ENCODE measurements at places on chromosomes 4 and X. TPM values are rescaled to one million over a fixed set of nuclear protein-coding genes. Genes with fewer than 3 reads are reported as not detected.

Gene CRLF2
- polyA plus RNA-seq = not detected

Gene SHROOM4
- polyA plus RNA-seq = 15.6 TPM

Gene PNMA6F
- 0.06 TPM for polyA plus RNA-seq

Gene SRPX
- polyA plus RNA-seq = 19.8 TPM

Gene BCLAF3
- 13.8 TPM for polyA plus RNA-seq

Gene PITX2
- 2.6 TPM for polyA plus RNA-seq

Gene DDX60
- polyA plus RNA-seq = 14.5 TPM

Gene RPL36A
- 953 TPM for polyA plus RNA-seq

Gene SLC49A3
- 4.1 TPM for polyA plus RNA-seq

Gene IL2
- polyA plus RNA-seq = not detected

GRCh38 chr4:112085156-112086035 lies 59.9 kb upstream of the FAM241A start:
- DNase-seq = no peak

- no peak for DNase-seq
Observed at GRCh38 chrX:16666541-16666940, 16.6 kb downstream of the S100G start.

GRCh38 chr4:110475881-110476818 lies at the start of gene ENPEP:
Gene ENPEP (plus strand): TSS chr4:110476155. CDS start chr4:110476415, 260 bp downstream.
- DNase-seq = peak; percentile 45

DNA sequence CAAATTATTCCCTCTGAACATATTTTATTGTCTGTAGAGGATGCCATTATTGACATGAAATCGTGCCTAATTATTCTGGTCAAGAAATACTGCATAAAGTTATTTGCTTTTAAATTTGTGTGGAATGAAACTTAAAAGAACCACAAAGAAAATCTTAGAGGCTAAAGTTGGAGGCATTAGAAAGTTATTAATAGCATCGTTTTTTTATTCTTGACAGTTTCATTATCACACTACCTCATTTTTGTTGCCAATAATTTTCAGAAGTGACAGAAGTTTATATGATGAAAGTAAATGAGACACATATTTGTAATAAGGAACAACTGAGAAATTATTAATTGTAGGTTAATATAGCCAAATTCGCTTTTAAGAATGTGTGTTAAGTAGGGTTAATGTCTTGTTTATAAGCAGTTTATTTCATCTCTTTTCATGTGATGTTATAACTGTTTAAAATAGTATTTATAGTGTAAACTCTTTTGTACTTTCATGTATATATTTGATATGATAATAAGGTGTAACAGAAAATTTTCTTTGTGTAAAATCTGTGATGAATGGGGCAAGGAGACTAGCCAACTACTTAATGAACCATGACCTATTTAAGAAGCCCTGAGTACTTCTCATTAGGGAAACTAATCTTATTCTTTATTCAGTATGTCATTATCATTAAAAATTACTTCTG lies 54.5 kb upstream of the GRIA2 start:
- DNase-seq = no peak

DNA sequence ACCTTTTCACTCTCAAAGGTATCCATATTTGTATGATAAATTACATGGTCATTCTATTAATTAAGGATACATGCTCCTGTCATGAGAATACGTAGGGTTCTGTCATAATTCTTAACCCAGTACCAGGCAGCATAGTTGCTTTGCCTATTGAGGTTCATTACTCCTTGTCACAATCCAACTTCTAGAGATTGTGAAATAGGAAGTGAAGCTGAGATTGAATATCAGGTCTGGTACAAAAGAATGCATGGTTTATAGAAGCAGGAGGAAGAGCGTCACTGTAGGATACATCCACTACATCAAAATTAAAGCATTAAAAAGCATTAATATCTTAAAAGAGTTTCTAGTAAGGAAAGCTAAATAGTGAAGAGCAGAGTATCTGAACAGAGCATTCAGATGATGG lies 647.0 kb downstream of the IQCM start:
- DNase-seq = no peak

DNA sequence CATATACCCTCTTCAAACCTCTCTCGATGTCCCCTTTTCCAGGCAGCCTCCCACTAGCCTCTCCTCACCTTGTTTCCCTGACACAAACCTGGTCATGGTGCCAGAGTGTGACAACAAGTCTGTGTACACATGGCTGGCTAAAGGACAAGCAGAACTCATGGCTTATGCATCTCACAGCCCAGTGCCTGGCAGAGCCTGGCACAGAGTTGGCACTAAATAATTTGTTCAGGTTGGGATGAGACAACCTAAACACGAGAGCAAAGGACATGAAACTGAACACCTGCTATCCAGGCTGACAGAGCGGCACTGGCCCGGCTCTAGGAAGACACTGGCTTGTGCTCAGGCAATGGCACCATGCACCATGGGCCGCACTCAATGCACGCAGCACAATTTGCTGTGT lies 48.2 kb upstream of the FGFBP2 start:
- DNase-seq = no peak

DNA sequence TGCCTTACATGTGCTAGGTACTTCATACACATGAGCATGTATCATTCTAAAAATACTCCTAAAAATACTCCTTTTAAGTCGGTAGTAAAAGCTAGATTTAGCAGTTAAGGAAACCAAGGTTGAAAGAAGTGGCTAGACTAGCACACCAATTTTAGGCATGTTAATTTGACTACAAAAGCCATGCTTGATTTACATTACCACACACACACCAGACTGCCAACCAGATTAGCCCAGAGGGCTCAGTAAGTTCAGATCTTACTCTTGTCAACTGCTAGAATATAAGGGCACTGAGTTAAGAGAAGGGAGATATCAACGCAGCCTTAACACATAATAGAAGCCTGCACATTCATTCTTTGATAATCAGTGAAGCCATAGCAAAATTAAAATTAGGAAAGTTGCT lies 117.9 kb downstream of the MID1IP1 start:
- DNase-seq = no peak

DNA sequence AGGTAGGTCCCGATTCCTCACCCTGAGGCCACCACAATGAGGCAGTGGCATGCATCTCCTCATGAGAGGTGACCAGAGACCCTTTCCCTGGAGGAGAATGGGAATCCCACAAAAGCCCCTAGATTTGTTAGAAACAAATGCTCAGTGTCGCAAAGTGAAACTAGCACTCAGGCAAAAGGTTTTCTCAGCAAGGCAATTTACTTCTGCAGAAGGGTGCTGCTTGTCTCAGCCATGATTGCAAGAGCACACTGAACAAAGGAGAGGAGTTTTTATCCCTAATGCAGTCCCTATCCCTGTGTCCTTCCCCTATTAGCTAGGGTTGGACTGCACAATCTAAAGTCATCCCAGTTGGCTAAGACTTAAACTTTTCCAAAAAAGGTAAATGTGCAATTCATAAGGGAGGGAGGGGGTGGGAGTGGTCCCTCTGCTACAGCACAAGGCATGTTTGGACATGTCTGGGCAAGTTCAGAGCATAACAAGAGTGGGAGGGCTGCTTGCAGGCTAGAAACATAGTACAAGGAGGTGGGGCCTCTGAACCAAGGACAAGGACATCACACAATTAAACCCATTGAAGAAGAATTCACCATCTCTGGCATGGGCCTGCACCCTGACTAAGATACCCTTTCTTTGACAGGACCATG lies 185.3 kb downstream of the CCNG2 start:
- DNase-seq = no peak

DNA sequence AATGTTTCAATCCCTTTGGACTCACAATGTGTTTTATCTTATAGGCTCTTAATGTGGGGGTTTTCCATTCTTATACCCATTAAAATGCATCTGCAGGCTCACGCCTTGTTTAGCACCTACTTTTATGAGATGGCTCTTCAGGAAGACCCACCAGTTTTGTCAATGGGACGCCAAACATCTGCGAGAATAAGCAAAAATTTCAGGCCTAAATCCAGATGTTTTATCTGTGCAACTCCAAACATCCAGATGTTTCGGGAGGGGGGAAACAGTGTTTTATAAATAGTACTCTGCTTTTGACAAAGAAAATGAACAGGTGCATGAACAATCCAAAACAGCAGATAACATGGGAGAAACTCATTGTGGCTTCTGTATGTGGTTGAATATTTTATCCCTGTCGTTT lies 342.8 kb downstream of the DHX15 start:
- no peak for DNase-seq

DNA sequence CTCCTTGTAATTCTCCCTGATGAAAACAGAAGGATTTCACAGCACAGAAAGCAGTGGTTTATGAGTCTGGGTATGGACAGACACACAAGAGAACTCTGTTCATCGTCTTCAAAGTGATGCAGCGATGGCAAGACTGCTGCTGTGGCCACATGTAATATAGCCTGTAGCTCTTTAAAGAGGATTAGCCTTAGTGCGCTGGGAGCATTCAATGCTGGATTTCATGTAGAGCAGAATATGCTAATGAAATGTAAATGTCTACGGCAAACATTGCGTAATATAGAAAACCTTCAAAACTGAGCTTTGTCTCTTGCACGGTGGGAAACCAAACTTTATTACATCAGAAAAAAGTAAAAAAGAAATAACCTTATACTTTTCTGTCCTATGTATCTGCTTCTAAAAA lies 42.9 kb downstream of the ALPK1 start:
- no peak for DNase-seq

DNA sequence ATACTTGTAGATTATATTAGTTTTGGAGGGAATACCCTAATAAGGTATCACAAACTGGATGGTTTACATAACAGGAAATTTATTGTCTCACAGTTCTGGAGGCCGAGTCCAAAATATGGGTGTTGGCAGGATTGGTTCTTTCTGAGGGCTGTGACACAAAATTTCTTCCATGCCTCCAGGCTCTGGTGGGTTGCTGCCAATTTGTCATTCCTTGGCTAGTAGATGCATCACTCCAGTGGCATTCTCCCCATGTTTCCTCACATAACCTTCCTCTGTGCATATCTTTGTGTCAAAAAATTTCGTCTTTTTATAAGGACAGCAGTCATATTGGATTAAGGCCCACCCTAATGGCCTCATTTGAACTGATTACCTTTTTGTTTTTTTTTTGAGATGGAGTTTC lies 49.3 kb downstream of the APELA start:
- no peak for DNase-seq

GRCh38 chrX:13284570-13284969 lies 35.3 kb downstream of the ATXN3L start:
- no peak for DNase-seq

DNA sequence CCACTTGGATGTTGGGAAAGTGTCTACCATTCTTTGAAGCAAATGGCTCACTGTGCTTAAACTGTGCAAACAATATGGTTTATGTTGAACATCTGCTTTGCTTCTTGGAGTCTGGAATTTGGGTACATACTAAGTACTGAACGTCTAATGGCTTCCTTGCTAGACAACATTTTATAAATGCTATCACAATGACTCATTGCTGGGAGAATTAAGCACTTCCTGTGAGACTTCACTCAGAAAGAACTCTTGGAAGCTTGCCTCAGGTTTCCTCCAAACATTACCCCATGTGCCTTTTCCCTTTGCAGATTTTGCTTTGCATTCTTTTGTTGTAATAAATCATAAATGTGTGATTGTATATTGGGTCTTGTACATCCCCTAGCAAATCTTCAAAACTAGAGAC lies 139.7 kb downstream of the PACRGL start:
- DNase-seq = no peak

DNA sequence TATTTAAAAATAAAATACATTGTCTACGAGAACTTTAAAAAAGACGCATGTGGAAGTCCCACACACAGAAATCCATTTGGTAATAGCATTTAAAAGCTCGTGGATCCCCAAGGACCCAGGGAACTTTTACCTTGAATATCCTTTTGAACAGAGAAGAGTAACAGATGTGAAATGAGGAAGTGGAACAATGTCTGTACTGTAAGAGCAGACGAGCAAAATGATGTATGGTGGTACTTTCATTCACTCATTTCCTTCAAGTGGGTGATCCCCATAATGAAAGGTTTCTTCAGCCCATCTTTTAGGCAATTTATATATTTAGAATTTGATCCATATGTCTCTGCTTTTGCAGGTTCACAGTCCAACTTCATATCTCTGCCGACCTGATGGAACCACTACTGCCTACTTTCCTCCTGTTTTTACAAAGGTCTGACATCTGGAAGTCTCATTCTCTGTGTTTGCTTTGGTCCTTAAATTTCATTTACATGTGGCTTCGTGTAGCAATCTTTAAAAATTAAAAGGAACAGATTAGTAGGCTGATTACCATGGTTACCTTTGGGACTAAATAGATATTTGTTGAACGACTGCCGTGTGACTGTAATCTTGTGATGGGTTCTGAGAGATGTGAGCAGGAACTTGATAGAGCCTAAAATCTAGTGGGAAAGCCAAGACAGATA lies 188.4 kb downstream of the PALLD start:
- DNase-seq = no peak

- DNase-seq = no peak
Observed at GRCh38 chr4:6410664-6411063, 61.8 kb downstream of the PPP2R2C start.

GRCh38 chr4:177413076-177413475 lies 29.2 kb downstream of the AGA start:
- no peak for DNase-seq

DNA sequence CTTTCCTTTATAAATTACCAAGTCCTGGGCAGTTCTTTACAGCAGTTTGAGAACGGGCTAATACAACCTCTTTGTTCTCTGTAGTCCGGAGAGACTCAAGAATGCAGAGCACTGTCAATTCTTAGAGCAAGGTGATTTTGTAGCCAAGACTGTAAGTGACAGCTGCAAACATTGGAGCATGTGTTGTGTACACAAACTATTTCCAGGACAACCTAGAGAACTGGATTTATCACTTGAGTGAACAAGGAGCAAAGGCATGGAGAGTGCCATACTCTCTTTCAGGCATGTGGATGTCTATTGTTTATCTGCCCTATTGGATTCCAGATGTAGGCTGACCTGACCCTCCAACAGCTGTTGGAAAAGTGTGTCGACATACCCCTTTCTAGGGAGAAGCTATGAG lies 153.9 kb downstream of the SPANXN3 start:
- no peak for DNase-seq

DNA sequence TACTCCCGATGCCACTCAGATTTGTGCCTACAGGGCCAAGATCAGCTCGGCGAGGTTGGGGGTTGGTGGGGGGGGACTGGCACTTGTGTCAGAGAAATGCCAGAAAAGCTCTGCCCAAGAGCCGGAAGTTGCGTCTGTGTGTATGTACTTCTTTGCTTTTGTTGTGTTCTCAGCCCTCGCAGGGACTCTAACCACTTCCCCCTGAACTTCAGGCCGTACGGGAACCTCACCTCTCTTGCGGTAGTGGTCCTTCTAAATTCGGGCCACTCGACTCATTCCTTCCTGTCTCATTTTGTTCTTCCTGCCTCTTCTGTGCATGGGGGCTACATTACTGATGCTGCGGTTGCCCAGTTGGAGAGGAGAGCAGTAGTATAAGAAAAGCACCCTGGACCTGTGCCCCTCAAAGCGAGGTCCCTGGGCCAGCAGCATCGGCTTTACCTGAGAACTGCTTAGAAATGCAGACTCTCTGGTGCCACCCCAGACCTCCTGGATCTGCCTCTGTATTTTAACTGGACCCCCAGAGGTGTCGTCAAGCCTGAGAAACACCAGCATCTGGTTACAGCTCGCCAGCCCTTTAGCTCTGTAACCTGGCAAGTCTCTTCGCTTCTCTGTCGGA lies 146.3 kb upstream of the RPS6KA3 start:
- no peak for DNase-seq

- no peak for DNase-seq
Observed at GRCh38 chrX:147981038-147981752, at the start of gene FMR1NB. Gene FMR1NB (plus strand): TSS chrX:147981337. CDS start chrX:147981403, 66 bp downstream.
